ENCODE measurements at places on chromosomes 6 and 20.
A peak's percentile ranks its signal among the peaks of the same experiment; 100 is the strongest.

DNA sequence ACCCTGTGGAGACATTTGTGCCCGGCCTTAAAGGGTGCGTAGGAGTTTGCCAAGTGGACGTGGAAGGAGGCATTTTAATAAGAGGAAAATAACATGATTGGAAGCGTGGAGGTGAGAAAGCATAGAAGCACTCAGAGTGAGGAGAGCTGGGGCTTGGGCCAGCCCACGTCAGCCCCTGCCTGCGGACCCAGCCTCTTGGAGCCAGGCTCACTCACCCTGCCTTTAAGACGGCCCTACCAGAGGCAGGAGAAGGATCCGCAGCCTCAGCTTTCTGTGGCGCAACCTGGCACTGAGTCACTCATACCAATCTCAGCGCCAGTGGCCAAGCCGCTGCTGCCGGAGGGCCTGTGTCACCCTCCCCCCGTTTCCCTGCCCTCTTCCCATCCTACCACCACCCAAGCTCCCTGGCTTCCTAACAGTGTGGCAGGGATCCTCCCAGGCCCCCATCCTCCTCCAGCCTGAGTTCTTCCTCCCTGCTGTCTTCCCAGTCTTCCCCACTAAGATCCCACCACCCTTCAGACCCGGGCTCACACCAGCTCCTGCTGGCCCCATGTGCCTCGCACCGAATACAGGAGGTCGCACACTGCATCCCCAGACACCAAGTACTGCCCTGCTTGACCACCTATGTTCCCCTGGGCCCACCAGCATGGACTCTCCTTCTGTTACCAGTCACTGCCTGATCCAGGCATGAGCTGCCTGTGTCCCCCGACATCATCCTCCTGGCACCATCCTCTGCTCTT lies 285.2 kb downstream of the UST start:
- peak; percentile 59 for DNase-seq

GRCh38 chr6:143232849-143233248 lies 172.2 kb downstream of the AIG1 start:
- no peak for DNase-seq

GRCh38 chr6:40550202-40551101 lies 36.7 kb downstream of the LRFN2 start:
- DNase-seq = peak; percentile 24

GRCh38 chr20:38126146-38126921 lies 38.7 kb downstream of the TGM2 start:
- no peak for DNase-seq

DNA sequence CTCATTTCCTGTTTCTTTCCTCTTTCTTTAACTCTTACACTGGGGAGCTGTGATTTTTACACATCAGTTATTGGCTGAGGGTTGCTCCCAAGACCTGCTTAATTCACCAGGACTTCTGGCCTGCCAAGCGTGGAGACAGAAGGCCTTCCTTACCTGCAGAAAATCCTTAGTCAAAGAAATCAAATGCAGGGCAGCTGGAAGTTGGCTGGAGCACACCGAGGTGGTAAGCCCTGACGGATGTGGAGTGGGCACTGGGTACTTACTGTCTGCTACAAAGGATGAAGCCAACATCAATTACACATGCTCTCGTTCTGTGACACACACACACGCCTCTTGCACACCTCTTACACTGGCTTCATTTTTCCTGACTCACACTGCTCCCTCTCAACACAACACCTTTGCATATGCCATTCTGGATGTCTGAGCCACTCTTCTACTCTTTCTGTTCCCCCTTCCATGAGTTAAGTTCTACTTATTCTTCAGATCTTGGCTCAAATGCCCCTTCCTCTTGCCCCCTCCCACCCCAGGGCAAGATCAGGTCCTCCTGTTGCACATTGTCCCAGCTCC lies 61.6 kb downstream of the TTI1 start:
- DNase-seq = no peak

GRCh38 chr6:140663772-140664171 lies 1289.3 kb upstream of the CITED2 start:
- DNase-seq = no peak

DNA sequence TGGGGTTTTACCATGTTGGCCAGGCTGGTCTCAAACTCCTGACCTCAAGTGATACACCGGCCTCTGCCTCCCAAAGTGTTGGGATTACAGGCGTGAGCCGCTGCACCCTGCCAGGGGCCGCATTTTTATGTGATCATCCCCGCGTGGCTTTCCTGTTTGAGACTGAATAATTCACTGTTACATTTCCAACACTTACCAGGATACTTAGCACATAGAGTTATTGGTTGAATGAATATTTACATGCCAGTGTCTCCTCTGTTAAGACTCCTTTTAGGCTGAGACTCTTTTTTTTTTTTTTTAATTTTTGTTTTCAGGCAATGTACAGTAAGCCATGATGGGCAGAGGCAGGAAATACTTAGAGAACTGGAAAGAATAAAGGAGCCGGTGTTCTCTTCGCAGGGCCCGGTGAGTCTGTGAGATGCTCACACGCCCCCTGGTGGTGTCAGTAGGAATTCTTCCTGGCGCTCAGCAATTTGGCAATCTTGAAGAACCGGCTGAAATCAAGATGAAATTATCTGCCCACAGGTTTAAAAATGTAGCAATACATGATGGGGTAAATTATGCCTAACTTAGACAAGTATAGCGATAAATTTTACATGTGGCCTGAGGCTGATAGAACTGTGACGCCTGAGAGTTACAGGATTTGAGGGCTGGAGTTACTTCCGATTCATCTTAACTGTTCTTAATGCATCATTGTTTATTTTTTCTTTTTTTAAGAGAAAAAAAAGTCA lies 7.6 kb upstream of the RNF114 start:
- peak; percentile 56 for DNase-seq

DNA sequence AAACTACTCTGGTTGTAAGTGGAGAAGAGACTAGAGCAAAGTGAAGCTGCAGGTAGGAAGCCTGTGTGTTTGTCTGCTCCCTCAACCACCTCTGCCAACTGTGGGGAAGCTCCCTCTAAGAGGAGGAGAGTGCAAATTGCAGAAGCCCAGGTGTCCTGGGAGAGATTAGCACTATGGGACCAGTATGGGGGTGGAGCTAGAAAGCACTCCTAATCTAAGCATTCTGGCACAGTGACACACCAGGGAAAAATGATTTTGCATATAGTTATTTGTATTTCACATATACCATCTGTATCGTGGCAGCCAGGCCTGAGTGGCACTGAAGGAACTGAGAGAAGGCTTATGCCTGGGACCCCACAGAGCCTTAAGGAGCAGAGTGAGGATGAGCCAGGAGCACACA lies 12.8 kb downstream of the GSTA1 start:
- no peak for DNase-seq
